ENCODE measurements at places on chromosomes 12 and 14. TPM values are rescaled to one million over a fixed set of nuclear protein-coding genes. Genes with fewer than 3 reads are reported as not detected.

DNA sequence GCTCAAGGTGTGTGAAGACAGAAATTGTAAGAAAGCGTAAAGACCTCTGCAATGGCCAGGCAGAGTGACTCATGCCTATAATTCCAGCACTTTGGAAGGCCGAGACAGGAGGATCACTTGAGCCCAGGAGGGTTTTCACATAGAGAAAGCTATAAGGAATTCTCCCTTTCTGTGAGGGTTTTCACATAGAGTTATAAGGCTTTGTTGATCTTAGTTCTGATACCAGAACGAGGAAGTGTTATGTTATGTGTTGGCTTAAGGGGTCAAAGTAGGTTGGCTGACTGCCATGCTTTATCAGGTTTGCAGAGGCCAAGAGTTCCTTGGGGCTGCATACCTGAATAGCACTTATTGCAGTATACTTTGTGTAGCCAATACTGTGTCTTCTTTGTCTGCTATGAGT, 139.1 kb downstream of the ERC1 start:
- H3K27ac ChIP-seq: no peak overlapping the region
- no peaks in the 10 kb centered on the region for H3K27me3 ChIP-seq
- peak; percentile 36 for DNase-seq
- H3K36me3 ChIP-seq: no peaks in the 10 kb centered on the region
- H3K4me3 ChIP-seq: no peak overlapping the region

DPY19L2 gene
- total RNA-seq: 0.18 TPM

DNA sequence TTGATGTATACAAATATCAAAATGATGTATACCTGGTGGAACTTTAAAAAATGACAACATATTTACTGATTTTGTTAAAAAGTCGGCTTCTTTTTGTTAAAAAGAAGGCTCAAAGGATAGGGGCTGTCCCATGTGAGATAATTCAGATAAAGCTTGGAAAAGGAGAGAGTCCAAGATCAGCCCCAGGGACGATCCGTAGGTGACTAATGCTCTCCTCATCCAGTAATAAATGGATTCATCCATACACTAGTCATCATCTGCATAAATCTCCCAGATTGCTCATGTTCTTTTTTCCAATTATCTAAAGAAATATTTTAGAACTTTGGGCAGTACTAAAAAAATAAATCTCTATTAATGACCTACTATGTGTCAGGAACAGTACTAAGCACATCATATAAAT, 23.4 kb upstream of the FSCB start:
- DNase-seq: no peak
- no peak overlapping the region for H3K4me3 ChIP-seq
- H3K27me3 ChIP-seq: no peaks in the 10 kb centered on the region
- H3K4me1 ChIP-seq: no peaks in the 10 kb centered on the region

TAS2R7 gene
- total RNA-seq: not detected

DNA sequence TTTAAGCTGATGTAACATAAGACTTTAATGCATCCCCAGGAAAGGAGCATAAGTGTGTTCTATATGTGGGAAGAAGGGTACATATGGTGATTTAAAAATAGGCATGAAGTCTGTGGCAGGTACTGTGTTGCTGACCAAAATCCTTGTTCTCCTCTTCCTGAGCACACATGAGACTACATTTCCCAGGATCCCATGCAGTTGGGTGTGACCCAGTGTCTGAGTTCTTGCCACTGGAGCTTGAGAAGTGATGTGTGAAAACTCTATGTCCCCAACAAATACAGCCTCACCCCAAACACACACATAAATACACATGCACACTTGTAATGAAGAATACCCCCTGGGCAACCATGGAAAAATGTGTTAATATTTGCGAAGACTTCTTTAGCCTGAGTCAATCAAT, 8.5 kb upstream of the SMIM10L1 start:
- peaks cover 51% of the 10 kb centered on the region for H3K36me3 ChIP-seq
- no peak overlapping the region for H3K4me3 ChIP-seq
- peaks cover 5% of the 10 kb centered on the region for H3K4me1 ChIP-seq
- no peaks in the 10 kb centered on the region for H3K27me3 ChIP-seq
- no peak for DNase-seq

GRCh38 chr14:51674294-51675002, 22.7 kb downstream of the FRMD6 start:
- no peaks in the 10 kb centered on the region for H3K36me3 ChIP-seq
- no peak overlapping the region for H3K27ac ChIP-seq
- H3K27me3 ChIP-seq: no peaks in the 10 kb centered on the region
- H3K4me1 ChIP-seq: no peaks in the 10 kb centered on the region
- no peak for DNase-seq

DNA sequence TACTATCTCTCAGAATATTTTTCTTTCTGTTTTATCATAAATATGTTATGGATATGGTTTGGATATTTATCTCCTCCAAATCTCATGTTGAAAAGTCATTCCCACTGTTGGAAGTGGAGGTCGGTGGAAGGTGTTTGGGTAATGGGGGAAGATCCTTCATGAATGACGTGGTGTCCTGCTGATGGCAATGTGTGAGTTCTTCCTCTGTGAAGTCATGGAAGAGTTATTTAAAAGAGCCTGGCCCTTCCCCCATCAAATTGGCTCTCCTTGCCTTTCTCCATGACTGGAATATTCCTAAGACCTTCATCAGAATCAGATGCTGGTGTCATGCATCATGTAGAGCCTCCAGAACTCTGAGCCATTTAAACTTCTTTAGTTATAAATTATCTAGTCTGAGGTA, 1291.6 kb downstream of the FSCB start:
- no peaks in the 10 kb centered on the region for H3K36me3 ChIP-seq
- no peak for DNase-seq
- no peak overlapping the region for H3K27ac ChIP-seq
- no peaks in the 10 kb centered on the region for H3K4me1 ChIP-seq
- H3K27me3 ChIP-seq: no peaks in the 10 kb centered on the region

- no peak overlapping the region for H3K4me3 ChIP-seq
- peaks cover 2% of the 10 kb centered on the region for H3K36me3 ChIP-seq
- H3K4me1 ChIP-seq: no peaks in the 10 kb centered on the region
- peak overlapping the region; percentile 43 for H3K27ac ChIP-seq
- H3K27me3 ChIP-seq: no peaks in the 10 kb centered on the region
- DNase-seq: no peak
Measured at GRCh38 chr12:98671459-98671858, 26.4 kb downstream of the APAF1 start.

SLC7A8 gene
- 19.6 TPM for total RNA-seq

- H3K4me1 ChIP-seq: no peaks in the 10 kb centered on the region
- H3K27ac ChIP-seq: no peak overlapping the region
- no peaks in the 10 kb centered on the region for H3K36me3 ChIP-seq
- H3K27me3 ChIP-seq: no peaks in the 10 kb centered on the region
- no peak for DNase-seq
Measured at GRCh38 chr12:99056186-99056585, 411.1 kb downstream of the APAF1 start.

GRCh38 chr12:67943141-67943892, 45.9 kb upstream of the IFNG-AS1 start:
- no peaks in the 10 kb centered on the region for H3K36me3 ChIP-seq
- H3K4me3 ChIP-seq: no peak overlapping the region
- H3K27ac ChIP-seq: no peak overlapping the region
- H3K27me3 ChIP-seq: no peaks in the 10 kb centered on the region
- DNase-seq: peak; percentile 62
- no peaks in the 10 kb centered on the region for H3K4me1 ChIP-seq

- no peaks in the 10 kb centered on the region for H3K36me3 ChIP-seq
- H3K4me1 ChIP-seq: peaks cover 12% of the 10 kb centered on the region
- no peak for DNase-seq
- H3K27ac ChIP-seq: no peak overlapping the region
- no peak overlapping the region for H3K4me3 ChIP-seq
Measured at GRCh38 chr14:101072531-101072930, 169.0 kb upstream of the RTL1 start.

- H3K27me3 ChIP-seq: peaks cover 29% of the 10 kb centered on the region
- H3K27ac ChIP-seq: no peak overlapping the region
- no peak for DNase-seq
- no peaks in the 10 kb centered on the region for H3K36me3 ChIP-seq
- no peaks in the 10 kb centered on the region for H3K4me1 ChIP-seq
Measured at GRCh38 chr12:122687086-122687485, 16.1 kb downstream of the HCAR2 start.

GRCh38 chr14:28671425-28671824, 95.2 kb upstream of the FOXG1 start:
- no peak overlapping the region for H3K4me3 ChIP-seq
- DNase-seq: no peak
- no peaks in the 10 kb centered on the region for H3K36me3 ChIP-seq
- H3K27me3 ChIP-seq: no peaks in the 10 kb centered on the region
- H3K27ac ChIP-seq: no peak overlapping the region
- no peaks in the 10 kb centered on the region for H3K4me1 ChIP-seq

DNA sequence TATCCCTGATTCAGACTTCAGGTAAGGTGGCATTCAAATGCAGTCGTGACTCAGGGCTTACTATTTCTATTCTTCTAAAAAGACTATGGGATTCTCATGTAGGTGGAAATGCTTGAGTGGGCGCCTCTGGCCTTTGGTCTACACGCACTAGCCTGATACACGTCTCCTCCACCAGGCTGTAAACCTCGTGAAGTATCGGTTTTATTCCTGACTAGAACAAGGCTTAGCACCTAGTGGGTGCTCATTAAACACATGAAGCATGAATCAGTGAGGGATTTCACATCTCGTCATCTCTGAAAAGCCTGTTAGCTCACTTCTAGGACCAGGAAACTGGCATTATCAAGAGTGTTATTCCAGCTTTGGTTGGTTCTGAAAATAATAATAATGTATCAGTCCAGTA, 17.7 kb upstream of the HNF1A start:
- H3K4me3 ChIP-seq: no peak overlapping the region
- no peaks in the 10 kb centered on the region for H3K27me3 ChIP-seq
- H3K36me3 ChIP-seq: no peaks in the 10 kb centered on the region
- H3K4me1 ChIP-seq: peaks cover 11% of the 10 kb centered on the region

- H3K27me3 ChIP-seq: no peaks in the 10 kb centered on the region
- H3K27ac ChIP-seq: no peak overlapping the region
- no peak for DNase-seq
- peaks cover 29% of the 10 kb centered on the region for H3K4me1 ChIP-seq
Measured at GRCh38 chr14:50064993-50065392, 51.4 kb downstream of the VCPKMT start.

DNA sequence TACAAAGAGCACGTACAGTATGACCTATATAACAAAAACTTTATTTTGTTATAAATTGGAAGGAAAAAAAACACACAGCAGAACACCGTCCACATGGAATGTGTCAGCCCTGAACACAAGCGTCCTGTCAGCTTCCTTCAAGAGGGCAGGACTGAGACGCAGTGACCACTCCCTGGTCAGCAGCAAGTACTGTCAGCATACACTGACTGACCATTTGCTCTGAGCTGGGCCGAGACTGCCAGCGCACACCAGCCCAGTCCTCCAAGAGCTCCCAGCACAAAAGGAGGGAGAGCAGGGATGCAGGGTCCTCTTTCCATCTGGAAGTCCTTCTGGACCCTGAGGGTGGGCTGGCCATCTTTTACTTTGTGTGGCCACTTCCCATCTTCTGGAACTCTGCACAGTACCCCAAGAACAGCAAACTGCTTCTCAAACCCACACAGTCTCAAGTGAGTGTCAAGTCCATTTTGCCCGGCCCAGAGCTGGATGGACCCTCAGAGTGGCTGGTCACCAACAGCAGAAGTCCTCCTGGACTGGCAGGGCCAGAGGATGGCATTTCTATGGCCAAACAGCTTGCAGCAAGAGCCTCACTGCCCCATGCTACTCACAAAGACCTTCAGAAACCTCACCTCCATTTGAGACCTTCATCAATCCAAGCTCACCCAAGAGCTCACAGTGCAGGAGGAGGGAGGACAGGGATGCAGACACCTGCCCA, 11.7 kb downstream of the CCDC88C start:
- peaks cover 20% of the 10 kb centered on the region for H3K4me1 ChIP-seq
- no peak overlapping the region for H3K27ac ChIP-seq
- DNase-seq: no peak

- H3K27ac ChIP-seq: no peak overlapping the region
- H3K36me3 ChIP-seq: no peaks in the 10 kb centered on the region
- no peak for DNase-seq
- H3K4me1 ChIP-seq: 0 out of 2 replicates have a peak, but pooled peaks cover 3% of the 10 kb centered on the region
Measured at GRCh38 chr12:132953771-132954170, 2.3 kb downstream of the ZNF605 start.

OR6C65 gene
- total RNA-seq: not detected

LRRK2 gene
- 0.58 TPM for total RNA-seq
